ENCODE measurements at places on chromosomes 13 and 19.

DNA sequence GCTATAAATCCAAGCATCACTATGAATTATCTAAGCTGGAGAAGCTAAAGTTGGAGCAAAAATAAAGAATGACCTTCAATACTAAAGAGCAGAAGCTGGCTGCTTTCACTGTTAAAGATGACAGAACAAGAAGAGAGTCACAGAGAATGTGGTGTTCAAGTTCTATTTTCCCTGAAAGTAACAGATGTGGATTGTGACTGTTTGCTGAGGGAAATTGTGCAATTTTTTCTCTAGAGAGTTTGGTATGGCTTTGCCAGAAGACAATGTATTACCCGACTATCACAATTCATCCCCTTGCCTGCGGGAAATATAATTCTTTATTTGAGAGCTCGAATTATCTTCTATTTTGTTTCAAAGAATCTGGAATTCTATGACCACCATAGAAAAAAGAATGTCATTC lies 83.1 kb downstream of the TNFSF13B start:
- no peak for ATAC-seq

DNA sequence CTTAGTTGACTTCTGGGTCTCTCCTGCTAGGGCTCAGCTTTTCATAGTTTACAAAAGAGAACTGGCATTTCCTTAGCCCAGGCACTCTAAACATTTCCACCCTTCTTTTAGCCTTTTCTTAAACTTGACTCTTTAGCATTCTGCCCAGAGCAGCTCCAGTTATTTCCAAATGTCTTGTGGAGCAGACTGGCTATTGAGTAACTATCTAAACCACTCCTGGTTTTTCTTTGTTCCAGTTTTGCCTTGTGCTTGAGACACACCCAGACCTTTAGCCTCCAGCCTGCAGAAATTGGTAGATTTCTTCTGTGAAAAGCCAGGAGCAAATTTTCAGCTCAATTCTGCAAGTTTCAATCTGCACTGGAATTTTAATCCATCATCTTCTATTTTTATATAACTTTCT lies 1813.1 kb downstream of the OLFM4 start:
- no peak for ATAC-seq

DNA sequence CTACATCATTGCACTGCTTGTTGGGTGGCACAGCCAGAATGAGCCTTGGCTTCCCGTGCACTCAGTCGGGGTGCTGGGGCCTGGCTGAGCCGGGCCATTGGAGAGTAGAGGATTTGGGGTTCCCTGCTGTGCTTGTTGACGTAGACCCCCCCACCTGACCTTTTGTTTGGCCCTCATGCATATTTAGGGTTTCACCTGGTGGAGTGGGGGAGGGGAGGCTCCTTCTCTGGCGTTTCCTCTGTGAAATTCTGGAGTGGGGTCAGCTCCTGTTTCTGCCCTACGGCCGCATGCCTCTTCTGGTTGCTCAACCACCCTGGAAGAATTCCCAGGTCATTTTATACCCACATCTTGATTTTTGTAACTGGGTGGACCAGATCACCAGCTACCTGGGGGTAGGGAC lies 82.8 kb downstream of the SIPA1L3 start:
- no peak for ATAC-seq

DNA sequence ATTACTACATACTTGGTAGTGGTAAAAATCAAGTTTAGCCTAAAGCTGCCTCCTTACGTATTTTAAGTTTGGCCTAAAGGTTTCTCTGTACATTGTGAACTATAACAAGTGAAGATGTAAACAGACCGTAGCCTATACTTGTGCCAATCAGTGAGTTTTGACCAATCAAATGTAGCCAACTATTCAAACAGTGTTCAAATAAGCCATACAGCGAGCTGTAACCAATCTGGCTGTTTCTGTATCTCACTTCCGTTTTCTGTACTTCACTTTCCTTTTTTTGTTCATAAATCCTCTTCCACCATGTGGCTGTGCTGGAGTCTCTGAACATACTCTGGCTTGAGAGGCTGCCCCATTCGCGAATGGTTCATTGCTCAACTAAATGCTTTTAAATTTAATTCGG lies 2504.6 kb downstream of the PCDH9 start:
- ATAC-seq, result no peak

DNA sequence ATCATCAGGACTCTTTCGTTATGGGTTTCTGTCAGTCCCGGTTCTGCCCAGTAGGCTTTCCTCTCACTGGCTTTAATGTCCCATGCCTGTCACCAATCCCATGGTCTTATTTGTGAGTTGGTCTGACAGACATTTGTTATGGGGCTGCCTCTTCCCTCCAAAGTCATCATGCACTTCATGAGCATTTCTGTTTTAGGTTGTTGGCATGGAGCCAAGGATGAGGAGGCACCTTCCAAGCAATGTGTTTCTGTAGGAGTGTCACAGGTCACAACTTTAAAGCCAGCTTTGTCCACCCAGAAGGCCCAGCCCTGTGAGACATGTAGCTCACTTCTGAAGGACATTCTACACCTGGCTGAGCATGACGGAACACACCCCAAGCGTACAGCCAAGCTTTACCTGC lies 8.5 kb downstream of the ZNF17 start:
- ATAC-seq, result no peak

Measured in activated CD4-positive, CD25-positive, alpha-beta regulatory T cell treated with anti-CD3 and anti-CD28 coated beads, Interleukin-2, amount 50 U/mL, for 24 hours (primary cell).